Dermis blood vessel endothelial cell (primary cell): ENCODE measurements at places on chromosomes 4 and X.
A peak's percentile ranks its signal among the peaks of the same experiment; 100 is the strongest.

GRCh38 chrX:22366906-22367305 lies 94.2 kb downstream of the CBLL2 start:
- peak; percentile 18 for DNase-seq

DNA sequence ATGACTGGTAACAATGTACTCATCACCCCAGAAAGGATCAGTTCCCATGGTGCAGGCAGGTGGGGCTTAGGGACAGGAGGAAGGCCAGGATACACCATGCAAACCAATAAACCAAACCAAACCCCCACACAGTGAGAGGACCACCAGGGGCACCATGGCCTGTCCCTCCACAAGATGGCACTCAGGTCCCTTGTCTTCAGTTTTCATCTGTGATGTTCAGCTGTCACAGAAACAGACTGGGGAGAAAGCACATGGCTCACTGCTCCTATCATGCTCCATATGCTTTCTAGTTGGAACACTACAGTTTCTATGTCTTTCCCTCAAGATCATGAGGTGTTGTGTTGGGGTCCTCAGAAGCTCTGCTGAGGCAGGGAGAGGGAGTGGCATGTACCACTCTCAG lies 10.1 kb downstream of the HS3ST1 start:
- peak; percentile 48 for DNase-seq

DNA sequence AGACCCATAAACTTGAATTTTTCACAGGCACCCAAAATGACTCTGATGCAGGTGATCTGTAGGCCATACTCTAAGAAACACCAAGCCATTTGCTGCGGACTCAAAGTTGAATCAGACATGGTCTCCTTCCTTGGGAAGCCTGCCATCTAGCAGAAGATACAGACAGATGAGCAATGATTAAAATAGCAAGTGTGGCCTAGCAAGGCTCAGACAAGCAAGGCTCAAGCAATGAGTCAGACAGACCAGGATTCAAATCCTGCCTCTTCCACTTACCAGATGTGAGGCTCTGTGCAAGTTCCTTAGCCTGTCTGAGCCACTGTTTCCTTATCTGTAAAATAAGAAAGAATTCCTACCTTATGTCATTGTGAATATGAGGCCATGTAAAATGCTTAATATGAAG lies 2.3 kb downstream of the CCDC149 start:
- DNase-seq = no peak

- no peak for DNase-seq
These were observed 45.9 kb downstream of the LGI2 start for GRCh38 chr4:24984602-24985532.

DNA sequence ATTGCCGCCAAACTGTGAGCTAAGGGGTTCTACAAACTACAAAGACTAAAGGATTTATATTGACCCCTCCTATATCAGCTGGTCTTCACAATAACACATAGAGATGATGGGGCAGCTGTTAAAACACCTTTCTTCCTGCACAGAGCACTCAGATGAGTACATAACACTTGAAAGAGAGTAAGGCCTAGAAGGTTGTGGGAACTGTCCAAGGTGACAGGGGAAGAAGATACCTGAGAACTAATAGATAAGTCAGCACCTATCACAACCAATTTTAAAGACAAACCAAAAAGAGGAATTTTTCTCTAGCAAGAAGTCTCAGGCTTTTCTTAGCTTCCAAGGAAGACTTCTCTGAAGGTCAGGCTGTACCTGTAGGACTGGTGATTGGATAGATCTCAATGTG lies 19.1 kb upstream of the CXCL6 start:
- peak; percentile 25 for DNase-seq

DNA sequence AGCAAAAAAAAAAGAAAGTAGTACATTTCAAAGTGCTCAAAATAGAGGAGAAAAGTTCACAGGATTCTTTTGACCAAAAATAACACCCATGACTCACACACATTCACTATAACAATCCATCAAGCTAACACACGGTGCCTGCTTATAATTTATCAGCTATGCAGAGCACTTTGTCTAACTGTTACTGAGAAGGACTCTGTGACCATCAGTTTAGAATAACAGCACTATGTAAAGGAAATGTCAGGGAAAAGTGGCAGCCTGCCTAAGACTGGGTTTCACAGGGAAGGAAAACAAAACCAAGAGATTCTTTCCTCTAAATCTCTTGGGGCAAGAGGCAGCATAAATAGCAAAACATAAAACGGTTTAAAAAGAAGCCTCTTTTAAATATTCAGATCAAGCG lies 54.8 kb downstream of the CCDC149 start:
- peak; percentile 53 for DNase-seq

- DNase-seq = peak; percentile 42
These were observed 88.6 kb upstream of the TRIM2 start for GRCh38 chr4:153115322-153116290.

- DNase-seq = no peak
These were observed 12.9 kb downstream of the DDX53 start for GRCh38 chrX:23012636-23013035.

DNA sequence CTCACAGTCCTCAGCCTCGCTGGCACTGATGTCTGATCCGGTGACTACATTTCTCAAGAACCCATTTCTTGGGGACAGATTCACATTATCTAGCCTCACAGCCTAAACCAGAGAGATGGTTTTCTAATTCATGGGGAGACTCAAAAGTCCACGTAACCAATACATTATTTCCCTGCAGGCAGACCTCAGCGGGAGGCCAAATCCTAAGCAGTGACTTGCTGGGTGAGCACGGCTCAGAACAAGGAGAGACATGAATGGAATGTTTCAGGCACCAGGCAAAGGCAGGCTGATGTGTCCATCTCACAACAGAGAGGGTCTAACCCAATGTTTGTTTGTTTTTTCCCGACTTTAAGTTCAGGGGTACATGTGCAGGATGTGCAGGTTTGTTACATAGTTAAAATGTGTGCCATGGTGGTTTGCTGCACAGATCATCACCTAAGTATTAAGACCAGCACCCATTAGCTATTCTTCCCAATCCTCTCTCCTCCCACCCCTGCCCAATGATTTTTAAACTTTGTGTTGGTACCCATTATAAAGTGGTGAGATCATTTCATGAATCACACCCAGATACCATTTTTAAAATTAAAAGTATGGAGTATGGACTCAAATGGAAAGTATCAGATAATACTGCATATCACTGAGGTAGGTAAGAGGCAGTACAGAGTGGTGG lies 53.3 kb downstream of the SCD5 start:
- no peak for DNase-seq

GRCh38 chr4:79673377-79673776 lies 265.3 kb upstream of the GK2 start:
- DNase-seq = no peak

DNA sequence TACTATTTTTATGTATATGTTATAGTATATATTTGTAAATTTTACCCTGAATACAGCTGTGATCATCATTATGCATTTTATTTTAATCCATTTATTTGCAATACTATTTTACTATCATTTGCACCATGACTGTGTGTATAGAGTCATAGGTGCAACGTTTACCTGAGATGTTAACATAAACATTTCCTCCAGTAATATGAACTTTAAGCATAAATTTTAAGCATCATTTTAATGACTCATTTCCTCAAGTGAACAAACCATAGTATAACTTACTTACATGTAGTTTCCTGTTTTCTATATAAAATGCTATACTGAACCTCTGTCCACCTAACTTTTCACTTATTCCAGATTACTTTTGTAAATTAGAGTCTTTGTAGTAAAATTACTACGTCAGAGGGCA lies 92.8 kb downstream of the NFKB1 start:
- DNase-seq = no peak

- no peak for DNase-seq
These were observed 71.3 kb upstream of the IQCM start for GRCh38 chr4:149886786-149887490.

DNA sequence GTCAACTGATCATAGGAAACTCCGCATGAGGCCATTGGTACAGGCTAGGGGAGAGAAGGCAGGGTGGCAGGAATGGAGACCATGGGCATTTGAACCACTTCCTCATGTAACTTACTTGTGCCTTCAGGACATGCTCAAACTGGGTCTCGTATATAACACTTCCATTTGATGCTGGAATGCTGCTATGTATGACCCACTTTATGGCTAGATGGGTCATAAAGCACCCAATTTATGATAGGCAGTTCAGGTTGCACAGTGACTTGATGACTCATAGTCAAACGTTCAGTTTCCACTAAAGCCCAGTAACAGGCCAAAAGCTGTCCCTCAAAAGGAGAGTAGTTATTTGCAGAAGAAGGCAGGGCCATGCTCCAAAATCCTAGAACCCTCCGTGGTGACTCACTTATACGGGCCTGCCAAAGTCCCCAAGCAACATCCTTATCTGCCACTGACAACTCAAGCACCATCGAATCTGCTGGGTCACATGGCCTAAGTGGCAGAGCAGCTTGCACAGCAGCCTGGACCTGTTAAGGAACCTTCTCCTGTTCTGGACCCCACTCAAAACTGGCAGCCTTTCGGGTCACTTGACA lies 236.4 kb downstream of the ZC4H2 start:
- no peak for DNase-seq

GRCh38 chr4:186695392-186695791 lies 28.3 kb downstream of the FAT1 start:
- DNase-seq = no peak

- DNase-seq = peak; percentile 23
These were observed 11.9 kb downstream of the EXOC1 start for GRCh38 chr4:55865228-55865806.

DNA sequence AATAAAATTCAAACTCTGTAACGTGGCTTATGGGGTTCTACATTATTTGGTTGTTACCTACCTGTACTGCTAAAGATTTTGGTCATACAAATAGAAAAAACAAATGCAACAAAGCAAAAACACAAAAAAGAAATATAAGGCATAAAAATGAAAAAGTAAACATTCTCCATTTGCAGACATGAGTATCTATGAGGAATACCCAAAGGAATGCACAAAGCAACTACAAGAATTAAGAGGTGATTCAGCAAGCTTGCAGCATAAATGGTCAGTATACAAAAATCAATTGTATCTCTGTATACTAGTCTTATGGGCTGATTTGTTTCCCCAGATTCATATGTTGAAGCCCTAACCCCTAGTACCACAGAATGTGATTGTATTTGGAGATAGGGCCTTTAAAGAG lies 3.6 kb upstream of the PDE5A start:
- DNase-seq = no peak

DNA sequence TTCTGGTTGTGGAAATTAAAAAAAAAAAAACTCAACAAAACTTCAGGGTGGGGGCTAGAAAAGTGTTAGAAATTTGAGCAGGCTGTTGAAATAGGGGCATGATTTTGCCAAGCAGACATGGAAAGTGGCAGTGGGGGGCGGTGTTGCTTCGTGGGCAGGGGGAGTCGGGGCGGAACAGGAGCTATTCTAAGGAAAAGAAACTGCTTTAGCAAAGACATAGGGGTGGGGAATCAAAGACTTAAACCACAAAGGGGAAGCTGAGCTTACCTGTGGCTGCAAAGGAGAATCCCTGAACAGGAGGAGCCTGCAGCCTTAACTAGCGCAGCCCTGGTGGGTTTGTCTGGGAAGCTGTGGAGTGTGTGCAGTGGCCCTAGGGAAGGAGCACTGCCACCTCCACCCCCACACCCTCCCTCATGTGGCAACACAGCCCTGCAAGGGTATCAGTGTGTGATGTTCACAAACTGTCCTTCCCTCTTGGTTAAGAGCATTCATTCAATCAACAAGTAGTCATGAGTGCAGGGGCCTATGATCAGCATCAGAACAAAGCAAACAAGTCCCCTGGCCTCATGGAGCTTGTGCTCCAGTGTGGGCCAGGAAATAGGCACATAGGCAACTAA lies 20.5 kb downstream of the SEL1L3 start:
- no peak for DNase-seq

DNA sequence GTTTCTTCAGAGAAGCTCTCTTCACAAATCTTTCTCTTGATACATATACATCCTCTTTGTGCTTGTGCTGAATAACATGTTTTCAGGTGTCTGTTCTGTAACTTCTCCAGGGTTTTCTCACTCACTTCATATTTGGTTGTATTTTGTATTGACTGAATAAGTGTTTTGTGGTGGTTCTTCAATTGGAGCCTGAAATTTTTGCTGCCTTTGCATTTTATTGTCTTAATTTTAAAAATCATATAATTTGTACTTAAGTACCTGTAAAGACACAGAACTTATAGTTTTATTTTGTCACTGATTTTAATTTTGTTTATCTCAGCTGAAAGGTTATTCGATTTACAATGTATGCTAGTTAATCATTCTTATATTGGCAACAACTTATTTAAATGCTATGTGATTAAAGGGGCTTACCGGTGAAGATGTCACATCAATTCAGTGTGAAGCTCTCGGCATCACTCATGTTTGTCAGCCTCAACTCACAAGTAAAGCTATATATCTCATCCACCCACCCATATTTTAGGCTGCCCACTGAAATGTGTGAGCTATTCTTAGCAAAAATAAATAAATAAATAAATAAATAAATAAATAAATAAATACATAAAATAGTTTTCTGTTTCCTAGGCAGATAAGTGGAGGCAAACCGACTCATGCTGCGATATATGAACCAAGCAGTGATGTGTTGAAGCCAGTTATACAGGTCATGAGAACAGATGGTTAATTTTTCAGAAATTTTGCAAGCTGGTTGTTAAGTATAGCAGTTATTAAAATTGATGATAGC lies 76.4 kb upstream of the FSTL5 start:
- no peak for DNase-seq

GRCh38 chr4:137156054-137156453 lies 376.2 kb downstream of the PCDH18 start:
- DNase-seq = no peak

GRCh38 chrX:135170877-135171519 lies at the start of gene CT55:
Gene CT55 (minus strand): TSS chrX:135171398. CDS start chrX:135171171, 227 bp downstream.
- DNase-seq = no peak

DNA sequence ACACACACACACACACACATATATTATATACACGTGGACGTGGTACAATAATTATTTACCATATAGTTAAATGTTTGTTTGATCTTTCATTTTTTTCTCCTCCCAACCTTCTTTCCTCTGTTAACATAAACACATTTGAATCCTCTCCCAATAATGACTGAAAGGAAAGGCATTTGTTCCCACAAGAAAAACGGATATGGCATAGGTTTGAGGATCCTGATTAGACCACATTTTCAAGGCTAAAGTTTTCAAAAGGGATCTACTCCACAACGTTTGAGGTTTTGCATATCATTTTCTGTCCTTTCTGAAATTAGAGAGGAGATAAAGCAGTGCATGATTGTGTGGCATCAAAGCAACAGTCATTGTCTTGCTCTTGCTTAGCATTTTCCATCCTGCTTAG lies 1883.4 kb downstream of the STIM2 start:
- no peak for DNase-seq

DNA sequence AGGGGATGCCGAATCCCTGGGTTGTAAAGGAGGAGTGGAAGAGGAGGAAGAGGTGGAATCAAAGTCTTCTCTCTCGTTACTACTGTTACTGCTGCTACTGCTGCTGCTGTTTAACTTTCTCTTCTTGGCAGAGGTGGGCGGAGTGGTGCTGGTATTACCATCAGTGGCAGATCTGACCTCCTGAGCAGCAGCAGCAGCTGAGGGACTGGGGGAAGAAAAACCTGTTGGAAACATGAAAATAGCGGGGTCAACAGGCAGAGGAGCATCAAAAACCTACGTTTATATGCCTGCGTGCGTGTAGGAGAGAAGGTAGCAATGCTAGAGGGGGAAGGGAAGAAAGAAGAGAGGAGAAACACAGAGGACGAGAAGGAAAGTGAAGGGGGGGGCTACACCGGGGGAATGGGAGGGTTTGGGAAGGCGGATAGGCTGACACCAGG lies 339 bp downstream of the CUL4B start:
- DNase-seq = peak; percentile 51
